ENCODE measurements at places on chromosomes 2 and 18.

DNA sequence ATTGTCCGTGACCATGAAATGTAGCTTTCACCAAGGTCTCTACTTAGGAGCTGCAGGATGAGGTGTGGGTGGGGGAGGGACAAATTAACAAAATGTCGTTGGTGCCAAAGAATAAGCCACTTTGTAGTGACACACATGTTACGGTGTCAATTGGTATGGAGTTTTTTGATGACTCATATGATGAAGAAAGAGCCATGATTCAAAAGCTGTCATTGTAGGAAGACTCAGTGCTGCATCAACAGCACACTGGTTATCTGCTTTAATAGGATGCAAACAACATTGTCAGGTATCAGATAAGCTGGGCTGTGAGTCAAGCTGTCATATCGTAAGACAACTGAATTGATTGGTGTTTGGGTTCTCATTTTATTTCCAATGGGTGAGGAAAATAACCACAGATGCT, 36.6 kb upstream of the BOD1L2 start:
- DNase-seq, result no peak

GRCh38 chr2:44941551-44942234, at the start of gene SIX3:
Gene SIX3, plus strand, starts transcription at chr2:44941702. Its CDS starts 403 bp downstream, at chr2:44942105.
- no peak for DNase-seq

GRCh38 chr2:172613615-172614231, 57.8 kb downstream of the PDK1 start:
- no peak for DNase-seq

GRCh38 chr2:173934895-173935294, 30.3 kb downstream of the SP3 start:
- DNase-seq, result no peak

DNA sequence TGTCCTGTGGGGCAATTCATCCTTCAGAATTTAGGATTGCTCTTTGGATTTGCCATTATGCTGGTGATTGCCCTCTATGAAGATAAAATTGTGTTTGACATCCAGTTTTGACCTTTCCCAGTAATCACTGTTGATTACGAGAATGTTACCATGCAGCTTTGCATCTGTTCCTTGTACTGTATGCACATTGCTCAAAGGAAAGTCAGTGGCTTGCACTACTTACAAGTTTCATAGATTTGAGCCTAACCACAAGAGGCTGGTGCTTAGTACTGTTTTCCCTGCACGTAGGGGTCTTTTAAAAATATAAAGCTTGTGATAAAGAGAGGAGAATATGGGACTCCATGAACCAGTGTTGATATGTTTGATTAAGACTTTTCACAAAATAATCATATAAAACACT, 77.9 kb downstream of the SLC39A10 start:
- no peak for DNase-seq

DNA sequence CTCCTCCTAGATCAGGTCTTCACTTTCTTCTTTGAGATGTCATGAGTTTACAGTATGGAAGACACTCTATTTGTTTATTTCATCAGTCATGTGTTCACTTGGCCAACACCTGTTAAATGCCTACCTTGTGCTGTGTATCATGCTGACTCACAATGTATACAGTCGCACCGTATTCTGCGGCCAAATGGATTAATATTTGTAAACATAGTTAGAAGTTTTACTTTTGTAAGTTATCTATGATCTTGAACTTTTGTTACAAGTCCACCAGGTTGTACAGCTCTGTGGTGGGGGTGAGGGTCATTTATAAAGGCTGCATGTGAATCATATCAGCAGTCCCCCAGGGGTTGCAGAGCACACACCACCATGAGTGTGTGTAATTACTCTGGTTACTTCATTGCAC, 408.7 kb upstream of the NRP2 start:
- no peak for DNase-seq

- DNase-seq, result no peak
Measured at GRCh38 chr18:28013066-28013465, 163.9 kb downstream of the CDH2 start.

- DNase-seq, result no peak
Measured at GRCh38 chr18:58310517-58310916, 266.5 kb downstream of the NEDD4L start.

DNA sequence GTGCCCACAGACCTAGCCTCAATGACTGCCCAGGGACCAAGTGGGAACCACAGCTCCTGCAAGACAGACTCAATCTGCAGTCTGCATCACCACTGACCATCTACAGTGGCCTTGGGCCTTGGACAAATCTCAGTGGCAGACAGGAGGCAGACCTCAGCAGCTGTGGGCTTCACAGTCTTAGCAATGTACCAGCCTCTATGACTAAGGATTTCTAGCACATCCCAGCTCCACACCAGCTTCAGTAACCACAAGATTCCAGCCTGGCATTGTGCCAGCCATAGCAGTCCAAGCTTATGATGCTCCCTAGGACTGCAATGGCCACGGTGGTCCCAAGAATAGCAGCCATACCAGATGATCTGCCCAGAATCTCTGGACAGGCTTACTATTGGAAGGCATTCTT, 19.6 kb upstream of the WDR75 start:
- no peak for DNase-seq

DNA sequence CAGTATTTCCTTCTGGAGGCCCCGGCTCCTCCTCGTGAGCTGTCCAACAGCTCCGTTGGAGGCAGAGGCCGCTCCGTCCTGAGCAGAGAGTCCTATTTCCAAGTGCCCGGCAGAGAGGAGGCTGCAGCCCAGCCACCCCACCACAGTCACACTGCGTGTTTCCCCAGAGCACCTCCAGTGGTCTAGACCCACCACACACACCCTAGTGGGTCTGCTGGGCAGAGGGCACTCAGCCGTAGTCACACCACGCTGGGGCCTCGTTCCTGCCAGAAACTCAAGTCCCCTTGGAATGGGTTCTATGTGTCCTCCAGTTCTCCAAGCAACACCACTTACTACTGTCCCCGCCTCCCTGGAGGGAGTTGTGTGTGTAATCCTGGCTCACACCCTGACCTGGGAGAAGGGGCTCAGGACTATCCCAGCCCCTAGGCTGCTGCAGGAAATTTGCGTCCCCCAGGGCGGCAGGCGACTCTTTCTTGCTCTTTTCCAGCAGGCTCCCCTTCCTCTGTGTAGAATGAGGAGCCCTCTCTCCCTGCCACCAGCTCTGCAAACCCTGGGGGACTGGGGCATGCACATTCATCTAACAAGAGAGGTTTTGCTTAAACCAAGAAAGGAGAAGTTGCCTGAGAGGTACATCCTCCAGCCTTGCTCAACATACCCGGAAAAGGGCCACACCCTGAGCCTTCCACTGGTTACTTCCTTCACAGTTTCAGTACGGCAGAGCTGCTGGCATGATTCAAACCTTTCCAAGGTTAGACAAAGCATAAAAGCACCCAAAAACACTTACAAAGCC, 114.1 kb downstream of the NDUFA10 start:
- DNase-seq, result no peak

DNA sequence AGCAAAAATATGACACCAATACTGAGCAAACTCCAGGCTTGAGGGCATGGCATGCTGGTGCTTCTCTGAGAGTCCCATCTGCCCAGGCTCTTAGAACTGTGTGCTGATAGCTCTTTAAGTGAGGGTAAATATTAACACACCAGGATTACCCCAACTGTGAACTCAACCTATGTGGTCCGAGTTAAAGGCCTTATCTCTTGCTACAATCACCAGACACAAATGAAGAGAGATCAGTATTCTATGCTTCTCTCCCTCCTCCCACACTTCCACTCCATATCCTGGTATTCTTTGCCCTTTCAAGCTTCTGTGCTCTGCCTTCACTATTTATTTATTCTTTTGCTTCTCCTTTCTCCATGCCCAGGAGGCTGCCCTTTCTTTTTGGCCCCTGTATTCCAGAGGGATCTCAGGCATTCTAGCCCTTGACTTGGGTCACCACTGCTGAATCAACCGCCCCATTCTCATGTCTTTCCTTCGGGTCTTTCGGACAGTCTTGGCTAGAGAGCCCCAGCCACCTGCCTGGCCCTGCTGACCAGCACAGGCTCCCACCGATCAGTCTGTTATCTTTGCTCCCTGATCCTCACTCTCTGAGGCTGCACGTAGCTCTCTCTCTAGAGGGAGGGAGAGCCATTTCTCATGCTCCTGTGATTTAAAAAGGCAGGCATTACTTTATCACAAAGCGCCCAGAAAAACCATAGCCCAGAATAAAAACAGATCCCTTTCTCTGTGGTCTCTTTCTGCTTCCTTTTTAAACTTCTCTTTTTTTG, 17.2 kb upstream of the HK2 start:
- DNase-seq, result no peak

- DNase-seq, result no peak
Measured at GRCh38 chr2:46056541-46056940, 240.7 kb upstream of the EPAS1 start.

GRCh38 chr18:34977838-34978532, 63.2 kb upstream of the MAPRE2 start:
- no peak for DNase-seq

- no peak for DNase-seq
Measured at GRCh38 chr2:240981280-240981679, 17.1 kb upstream of the SNED1 start.

DNA sequence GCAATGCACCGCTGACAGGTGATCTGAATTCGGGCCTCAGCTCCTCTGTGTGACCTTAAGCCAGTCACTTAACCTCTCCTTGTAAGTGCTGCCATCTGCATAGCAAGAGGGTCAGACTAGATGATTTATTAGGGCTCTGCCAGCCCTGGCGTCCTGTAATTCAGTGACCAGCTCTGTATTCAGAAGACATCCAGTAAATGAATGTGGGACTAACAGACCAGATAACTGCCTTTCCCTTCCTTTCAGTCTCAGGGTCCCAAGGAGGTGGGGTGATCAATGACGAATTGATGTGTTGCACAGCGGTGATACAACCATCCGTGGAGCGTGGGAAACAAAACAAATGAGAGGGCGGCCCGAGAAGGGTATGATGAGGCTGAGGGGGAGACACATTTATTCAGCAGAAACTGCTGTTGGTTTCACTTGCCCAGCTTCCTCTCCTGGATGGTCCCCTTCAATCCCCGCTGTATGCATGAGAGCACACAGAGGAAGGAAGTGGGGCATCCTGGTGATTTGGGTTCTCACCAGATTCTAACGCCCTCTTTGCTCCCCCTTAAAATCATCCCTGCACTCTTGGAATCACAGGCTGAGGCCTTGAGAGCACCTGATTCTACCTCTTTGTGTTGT, 92.8 kb downstream of the VIT start:
- DNase-seq, result no peak

DNA sequence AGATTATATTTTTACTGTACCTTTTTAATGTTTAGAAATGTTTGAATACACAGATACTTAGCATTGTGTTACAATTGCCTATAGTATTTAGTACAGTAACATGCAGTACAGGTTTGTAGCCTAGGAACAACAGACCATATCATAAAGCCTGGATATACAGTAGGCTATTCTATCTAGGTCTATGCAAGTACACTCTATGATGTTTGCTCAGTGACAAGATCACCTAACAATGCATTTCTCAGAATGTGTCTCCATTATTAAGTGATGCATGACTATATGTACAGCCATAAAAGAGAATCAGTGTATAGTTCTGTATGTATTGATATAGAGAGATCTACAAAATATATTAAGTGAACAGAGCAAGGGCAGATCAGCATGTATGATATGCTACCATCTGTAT, 616.4 kb downstream of the XIRP2 start:
- DNase-seq, result no peak

DNA sequence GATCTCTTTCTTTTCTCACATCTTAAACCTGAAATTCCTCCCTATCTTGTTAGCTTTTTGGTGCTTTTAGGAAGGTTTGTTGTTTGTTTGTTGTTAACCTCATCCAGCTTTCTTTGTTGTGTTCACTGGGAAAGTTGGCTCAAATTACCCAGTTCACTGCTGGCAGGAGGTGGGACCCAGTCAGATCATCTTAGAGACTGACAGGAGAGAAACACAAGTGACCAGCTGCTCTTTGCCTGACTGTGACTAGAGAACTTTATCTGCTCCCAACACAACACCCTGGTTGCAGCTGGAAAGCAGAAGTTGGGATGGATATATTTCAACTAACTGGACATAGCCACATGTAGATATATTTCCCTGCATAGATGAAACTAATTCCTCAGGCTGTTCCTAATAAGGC, 10.0 kb downstream of the MAPK4 start:
- DNase-seq, result no peak

DNA sequence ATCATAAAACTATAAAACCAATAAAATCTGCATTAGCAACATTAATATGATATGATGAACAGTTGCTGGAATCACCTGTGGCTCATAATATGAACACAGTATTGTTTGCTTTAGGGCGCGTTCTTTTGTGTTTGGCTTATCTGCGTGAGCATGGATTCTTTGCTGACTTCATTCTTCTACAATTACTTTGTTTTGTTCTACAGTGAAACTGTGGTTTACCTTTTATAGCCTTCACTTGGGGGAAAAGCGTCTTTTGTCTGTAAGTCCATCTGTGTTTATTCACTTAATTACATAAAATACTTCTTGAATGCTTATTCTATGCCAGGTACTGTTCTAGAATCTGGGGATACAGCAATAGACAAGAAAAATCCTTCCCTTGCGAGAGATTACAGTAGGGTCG, 74.0 kb upstream of the SEC11C start:
- DNase-seq, result no peak

GRCh38 chr2:112622528-112622849, 23.2 kb upstream of the SLC20A1 start:
- no peak for DNase-seq

GRCh38 chr18:46130061-46130460, 25.9 kb downstream of the HAUS1 start:
- no peak for DNase-seq

- DNase-seq, result no peak
Measured at GRCh38 chr2:67829470-67829869, 233.3 kb downstream of the C1D start.

DNA sequence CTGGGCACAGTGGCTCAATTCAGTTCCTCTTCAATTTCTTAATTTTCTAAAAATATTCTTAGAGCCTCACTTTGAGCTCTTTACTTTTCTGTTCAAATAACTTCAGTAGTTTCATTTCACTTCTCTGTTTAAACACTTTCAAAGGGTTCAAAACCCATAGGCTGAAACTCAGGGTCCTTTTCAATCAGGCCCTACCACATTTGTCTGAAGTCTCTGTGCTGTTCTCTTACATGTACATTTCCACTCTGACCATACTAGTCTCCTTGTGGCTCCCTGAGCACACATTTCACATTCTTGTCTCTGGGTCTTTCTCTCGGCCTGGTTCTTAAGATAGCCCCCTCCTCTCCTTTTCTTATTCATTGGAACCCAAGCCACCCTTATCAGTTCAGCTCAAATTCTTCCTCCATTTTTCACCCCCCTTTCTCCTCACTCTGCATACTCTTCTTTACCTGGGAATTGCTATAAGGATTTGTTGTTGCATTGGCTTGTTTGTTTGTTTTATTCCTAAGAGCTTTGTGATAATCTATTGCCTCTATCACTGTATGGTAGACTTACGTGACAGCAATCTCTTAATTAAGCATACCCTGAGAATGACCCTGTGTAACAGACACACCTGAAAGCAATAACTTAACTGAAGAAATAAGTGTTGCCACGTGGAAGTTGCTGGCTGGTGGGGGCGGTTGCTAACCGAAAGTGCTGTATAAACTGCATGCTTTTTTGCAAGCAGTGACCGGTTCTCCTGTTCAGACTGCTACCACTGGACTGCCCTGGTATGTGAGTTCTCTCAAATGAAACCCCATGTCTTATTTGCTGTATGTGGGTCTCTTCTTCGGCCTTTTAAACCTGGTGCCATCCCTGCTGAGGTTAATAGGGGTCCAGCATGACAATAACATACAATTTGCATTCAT, 27.7 kb upstream of the ACADL start:
- DNase-seq, result no peak

All from stimulated activated CD8-positive, alpha-beta memory T cell treated with anti-CD3 and anti-CD28 coated beads, Interleukin-4, amount 100 ng/mL, for 1 hour (primary cell).